ENCODE measurements at places on chromosomes 12 and 14.
A peak's percentile ranks its signal among the peaks of the same experiment; 100 is the strongest.

DNA sequence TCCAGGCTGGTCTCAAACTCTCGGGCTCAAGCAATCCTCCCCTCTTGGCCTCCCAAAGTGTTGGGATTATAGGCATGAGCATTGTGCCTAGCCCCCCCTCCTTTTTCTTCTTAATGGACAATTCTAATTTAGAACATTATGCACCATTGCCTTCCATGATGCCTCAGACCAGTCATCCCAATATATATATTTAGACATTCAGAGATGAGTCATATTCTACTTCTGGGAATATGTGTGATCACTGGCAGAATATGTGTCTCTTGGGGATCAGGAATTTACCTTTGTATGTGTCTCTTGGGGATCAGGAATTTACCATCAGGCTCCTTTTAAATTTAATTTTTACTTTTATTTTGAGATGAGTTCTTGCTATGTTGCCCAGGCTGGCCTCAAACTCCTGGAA is 7.5 kb upstream of the CCDC177 start:
- no peak for DNase-seq

GRCh38 chr12:65259501-65259900 is 19.0 kb upstream of the MSRB3 start:
- DNase-seq, result no peak

GRCh38 chr14:66238969-66239368 is 247.2 kb upstream of the CCDC196 start:
- no peak for DNase-seq

GRCh38 chr14:105316577-105316941 is 2.0 kb downstream of the PACS2 start:
- no peak for DNase-seq

DNA sequence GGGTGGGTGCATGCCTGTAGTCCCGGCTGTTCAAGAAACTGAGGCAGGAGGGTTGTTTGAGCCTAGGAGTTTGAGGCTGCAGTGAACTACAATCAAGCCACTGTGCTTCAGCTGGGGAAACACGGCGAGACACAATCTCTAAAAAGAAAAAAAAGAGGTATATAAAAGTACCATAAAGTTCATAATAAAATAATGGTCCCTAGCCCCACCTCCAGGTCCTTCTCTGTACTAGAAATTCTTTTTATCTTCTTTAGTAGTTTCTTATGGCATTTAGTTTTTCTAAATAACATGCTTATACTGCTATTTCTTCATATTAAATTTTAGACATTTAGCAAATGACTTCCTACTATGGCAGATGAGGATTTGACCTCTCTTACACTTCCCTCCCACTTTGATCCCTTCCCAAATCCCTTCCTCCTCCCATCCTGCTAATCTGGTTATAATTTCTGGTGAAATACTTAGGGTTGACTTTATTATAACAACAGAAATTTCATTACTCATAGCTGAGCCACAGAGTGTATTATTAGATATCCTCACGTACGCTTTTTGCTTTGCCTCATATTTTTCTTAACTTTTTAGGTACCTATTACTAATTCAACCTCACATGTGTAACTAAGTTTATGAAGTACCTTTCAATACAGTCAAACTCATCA is 94.7 kb downstream of the SLC41A2 start:
- DNase-seq, result no peak

GRCh38 chr12:19205120-19205519 is 75.6 kb downstream of the PLEKHA5 start:
- DNase-seq, result no peak

DNA sequence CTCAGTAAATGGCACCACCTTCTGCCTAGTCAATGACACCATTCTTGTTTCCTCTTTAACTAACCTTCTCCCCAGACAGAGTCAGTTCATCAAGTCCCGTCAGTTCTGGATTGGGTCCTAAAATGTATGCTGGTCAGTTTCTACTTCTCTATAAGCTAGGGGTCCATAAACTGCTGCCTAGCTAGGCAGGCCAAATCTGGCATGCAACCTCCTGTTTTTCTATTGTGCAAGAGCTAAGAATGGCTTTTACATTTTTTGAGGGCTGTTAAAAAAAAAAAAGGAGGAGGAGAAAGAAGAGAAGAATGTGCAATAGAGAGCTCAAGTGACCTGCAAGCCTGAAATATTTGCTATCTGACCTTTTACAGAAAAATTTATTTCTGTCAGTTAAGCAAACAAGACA is 6.4 kb upstream of the TMED10 start:
- DNase-seq, result peak; percentile 24

DNA sequence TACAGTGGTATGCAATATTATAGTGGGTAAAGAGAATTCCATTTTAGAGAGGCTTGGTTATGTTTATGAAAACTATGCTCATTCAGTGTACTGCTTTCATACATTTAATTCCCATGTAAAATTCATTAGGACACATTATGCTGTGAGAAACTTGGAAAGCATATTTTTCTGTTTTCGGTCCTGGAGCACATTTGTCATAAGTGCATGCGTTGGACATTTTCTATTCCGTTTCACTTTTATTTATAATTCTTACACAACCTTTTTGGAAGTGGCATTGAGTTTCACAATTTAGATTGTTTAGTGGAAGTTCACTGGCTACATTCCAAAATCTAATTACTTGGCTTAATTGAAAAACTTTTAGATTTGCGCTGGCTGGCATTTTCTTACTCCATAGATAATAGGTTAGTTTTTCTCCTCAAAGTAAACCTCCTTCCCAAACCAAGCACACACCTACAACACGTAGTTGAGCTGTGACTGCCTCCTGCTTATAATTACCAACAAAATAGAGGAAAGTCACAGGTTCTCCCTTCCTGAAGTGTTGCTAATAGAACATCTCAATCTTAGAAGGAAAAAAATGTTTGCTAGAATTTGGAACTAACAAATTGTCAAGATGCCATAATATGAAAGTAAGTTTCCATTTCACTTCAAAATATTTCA is 938.5 kb downstream of the TRHDE start:
- no peak for DNase-seq

DNA sequence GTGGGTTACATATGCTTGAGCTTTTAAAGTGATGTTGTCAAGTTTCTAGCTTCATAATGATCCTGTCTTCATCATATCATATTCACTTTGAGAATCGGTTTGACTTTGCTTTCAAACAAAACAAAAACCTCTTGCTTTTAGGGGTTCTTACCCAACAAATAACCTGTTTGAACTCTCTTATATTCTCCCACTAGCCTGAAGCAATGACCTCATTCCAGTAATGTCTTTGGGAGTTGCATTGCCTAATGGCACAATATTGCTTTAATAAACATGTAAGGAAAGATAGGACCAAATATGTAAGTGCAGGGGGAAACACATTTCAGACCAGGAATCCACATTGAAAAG is 27.7 kb downstream of the WBP11 start:
- no peak for DNase-seq

DNA sequence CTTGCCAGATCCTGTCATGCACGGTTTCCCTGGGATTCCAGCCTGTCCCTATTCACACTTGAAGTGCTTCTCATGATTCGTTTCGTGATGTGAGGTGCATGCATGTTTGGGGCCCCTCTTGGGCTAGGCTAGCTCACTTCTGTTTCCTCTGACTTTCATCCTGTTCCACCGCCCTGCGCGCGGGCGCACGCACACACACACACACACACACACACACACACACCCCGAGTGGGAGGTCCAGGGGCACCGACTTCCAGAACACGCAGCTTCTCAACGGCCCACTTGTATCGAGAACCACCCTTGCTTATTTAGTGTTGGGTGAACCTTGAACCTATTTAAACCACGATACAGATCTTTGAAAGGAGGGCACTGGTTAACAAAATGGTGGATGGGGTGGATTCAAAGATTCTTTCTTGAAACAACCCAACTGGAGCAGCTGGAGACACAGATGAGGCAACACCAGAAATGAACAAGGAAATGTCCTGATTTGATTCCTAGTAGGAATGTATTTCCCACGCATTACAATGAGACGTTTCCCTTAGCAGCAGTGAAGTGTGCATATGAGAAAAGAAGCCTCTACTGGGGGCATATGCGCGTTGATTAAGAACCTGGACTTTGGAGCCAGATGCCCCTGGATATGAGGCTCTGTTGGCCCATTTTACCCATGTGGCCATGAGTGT is 16.3 kb downstream of the ELK3 start:
- no peak for DNase-seq

- no peak for DNase-seq
These were observed 14.5 kb upstream of the MAP1LC3B2 start for GRCh38 chr12:116544656-116545055.

GRCh38 chr14:61527325-61528100 is 167.8 kb upstream of the HIF1A start:
- DNase-seq, result peak; percentile 35

- no peak for DNase-seq
These were observed 40.9 kb upstream of the NOS1 start for GRCh38 chr12:117402363-117402762.

GRCh38 chr12:11545484-11546330 is 103.8 kb upstream of the ETV6 start:
- DNase-seq, result no peak

GRCh38 chr12:83156815-83157214 is 470.1 kb downstream of the TMTC2 start:
- no peak for DNase-seq

- no peak for DNase-seq
These were observed 649 bp upstream of the SALL2 start for GRCh38 chr14:21526672-21527317.

GRCh38 chr14:68521557-68521901 is 271.3 kb downstream of the ZFP36L1 start:
- no peak for DNase-seq

- no peak for DNase-seq
These were observed at the start of gene ZNF219 for GRCh38 chr14:21098076-21098891. Gene ZNF219 (minus strand): TSS chr14:21098655. CDS start chr14:21093591, 5,064 bp downstream.

DNA sequence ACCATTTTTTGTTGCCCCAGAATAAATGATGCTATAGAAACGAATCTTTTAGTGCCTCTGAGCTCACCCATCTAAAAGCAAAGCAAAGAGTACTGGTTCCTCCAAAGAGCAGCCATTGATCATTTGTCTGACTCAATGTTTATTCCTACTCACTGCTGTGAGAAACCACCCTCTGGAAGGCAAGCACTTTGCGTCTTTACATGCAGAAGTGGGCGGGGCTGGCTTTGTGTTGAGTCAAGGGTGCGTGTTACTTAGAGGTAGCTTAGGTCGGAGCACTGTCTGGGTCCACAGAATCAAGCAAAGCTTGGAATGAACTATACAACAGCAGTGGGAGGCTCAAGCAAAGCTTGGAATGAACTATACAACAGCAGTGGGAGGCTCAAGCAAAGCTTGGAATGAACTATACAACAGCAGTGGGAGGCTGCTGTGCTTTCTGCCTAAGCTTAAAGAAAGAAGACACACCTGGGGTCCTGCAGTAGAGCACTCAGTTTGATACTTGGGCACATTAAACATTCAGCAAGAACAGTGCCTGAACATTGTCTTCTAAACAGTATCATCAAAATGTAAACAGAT is 77.2 kb upstream of the PRICKLE1 start:
- no peak for DNase-seq

DNA sequence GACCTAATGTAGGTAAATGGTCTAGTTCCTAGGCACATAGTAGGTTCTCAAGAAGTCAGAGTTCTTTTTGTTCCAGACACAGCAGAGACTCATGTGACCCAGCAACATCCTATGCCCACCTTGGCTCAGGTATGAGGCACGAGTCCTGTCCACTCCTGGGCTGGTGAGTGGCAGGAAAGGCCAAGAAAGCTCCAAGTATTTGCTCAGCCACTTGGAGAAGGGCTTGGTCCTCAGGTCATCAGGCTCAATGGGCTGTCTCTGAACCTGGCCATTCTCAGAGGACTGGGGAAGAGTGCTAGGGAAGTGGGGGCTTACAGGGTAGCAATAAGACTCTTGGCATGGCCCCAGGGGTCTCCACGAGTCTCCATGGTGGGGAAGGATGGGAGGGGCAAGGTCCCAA is 253.1 kb downstream of the NTF3 start:
- DNase-seq, result no peak

- peak; percentile 44 for DNase-seq
These were observed at the start of gene REC8 for GRCh38 chr14:24171422-24172260. Gene REC8 (plus strand): TSS chr14:24172080. CDS start chr14:24172553, 473 bp downstream.

DNA sequence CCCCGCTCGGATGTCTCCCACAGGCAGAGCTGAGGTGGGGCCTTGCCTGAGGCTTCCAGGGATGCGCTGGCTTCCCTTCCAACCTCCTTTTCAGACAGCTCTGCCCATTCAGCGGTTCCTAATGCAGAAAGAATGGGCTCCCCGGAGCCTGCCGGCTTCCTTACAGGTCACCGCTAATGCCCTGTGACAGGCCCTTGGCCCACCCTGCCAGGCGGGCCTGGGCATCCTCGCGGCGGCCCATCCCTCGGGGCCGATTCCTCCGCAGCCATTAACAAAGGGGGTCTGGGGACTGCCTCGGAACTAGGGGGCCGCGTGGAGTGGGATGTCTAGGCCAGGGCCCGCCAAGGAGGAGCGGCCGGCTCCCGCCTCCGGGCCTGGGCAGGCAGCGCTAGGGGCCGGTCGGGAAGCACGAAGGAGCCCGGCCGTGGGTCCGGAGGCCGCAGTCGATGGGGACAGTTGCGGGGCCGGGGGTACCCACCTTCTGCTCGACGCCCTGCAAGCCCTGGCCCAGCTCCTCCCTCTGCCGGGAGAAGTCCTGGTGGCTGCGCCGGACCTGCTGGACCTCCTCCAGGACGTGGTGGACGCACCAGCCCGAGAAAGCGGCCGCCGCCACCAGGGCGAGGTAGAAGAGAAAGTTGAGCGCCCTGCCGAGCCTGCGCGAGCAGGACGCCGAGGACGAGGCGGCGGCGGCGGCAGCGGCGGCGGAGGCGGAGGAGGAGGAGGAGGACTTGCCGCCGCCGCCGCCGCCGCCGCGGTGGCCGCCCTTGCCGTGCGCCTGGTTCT is 738 bp downstream of the CKAP4 start:
- no peak for DNase-seq

DNA sequence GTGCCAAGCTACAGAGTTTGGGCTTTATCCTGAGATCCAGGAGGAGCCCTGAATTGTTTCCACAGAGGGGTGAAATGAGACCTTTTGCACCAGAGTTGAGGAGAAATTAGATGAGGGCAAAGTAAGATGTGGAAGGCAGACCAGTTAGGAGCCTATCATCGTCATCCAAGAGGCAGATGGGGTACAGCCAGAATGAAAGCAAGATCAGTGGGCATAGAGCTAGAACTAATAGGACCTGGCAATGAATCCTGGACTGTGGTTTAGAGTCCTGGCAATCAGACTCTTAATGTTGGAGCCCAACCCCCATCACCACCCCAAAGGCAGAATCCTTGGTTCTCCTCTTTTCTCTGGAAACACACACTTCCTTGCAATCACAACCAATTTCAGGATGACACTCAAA is 166.6 kb upstream of the HMGA2 start:
- no peak for DNase-seq

- peak; percentile 4 for DNase-seq
These were observed 627 bp downstream of the CPM start for GRCh38 chr12:68932128-68932960.

DNA sequence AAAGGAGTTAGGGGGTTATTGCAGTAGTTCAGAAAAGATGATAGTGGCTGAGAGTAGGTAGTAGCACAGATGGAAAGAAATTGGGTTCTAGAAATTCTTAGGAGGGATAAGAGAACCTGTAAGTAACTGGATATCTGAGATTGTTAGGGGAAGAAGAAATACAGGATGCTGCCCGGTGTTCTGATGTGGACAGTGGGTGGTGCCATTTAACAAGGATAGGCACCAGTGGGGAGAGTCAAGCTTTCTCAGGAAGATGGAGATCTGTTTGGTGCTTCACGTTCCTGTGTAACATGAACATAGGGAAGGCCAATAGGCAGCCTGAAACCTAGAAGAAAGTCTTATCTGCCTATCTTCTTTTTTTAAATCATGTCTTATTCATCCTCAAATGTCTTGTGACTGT is 245.9 kb downstream of the NPAS3 start:
- DNase-seq, result no peak

Measured in smooth muscle cell of the brain vasculature (primary cell).